ENCODE measurements at places on chromosomes 4 and X.

- no peak for DNase-seq
Observed at GRCh38 chrX:52865343-52865998, 2.4 kb downstream of the XAGE3 start.

DNA sequence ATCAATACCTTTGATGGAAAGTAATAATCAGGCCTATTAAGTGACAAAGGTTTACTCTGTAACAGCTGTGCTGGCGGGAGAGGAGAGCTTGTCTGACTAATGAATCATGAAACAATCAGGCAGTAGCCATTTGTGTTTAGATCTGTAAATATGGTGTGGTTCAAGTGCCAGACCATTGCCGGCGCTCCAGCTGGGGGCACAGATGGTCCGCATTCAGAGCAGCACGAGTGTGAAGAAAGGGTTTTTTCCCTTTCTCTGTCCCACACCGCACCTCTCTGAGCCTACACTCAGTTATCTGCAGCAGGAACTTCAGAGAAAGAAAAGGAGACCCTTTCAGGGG is 111.3 kb upstream of the PAQR3 start:
- DNase-seq, result no peak

GRCh38 chrX:44873415-44874276 is 658 bp downstream of the KDM6A start:
- no peak for DNase-seq

- DNase-seq, result no peak
Observed at GRCh38 chr4:60683357-60683756, 516.8 kb upstream of the ADGRL3 start.

DNA sequence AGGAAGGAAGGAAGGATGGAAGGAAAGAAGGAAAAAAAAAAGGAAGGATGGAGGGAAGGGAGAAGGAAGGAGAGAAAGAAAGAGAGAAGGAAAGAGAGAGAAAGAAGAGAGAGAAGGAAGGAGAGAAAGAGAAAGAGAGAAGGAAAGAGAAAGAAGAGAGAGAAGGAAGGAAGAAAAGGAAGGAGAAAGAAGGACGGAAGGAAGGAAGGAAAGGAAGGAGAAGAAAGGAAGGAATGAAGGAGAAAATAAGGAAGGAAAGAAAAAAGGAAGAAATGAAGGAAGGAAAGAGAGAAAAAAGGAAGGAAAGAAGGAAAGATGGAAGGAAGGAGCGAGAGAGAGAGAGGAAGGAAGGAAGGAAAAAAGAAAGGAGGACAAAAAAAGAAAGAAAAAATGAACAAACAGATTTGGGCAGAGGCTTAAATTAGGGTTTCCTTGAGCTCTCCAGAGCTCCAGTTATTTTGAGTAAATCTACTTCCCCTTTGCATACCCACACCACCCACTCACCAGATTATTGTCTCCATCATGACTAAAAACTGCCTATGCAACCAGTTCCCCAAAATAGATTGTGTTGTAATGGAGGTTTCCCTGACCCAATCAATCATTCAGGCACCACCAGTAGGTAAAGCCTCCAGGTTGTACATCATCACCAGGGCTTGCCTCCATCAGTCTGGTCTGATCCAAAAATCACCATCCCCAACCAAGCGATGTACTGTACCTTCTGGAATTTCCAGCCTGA is 1722.9 kb upstream of the PCDH10 start:
- no peak for DNase-seq

DNA sequence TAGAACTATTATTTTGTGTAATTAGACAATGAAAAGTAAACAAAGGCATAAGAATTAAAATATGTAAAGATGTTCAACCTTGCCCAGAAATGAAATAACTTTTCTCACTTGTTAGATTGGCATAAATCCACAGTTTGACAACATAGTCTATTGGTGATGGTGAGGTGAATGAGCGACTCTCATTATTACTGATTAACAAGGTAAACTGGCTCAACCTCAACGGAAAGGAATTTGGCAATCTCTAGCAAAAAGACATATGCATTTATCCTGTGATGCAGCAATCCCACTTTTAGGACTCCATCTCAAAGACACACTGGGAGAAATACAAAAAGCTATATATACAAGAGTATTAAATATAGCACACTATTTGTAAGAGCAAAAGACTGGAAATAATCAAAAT is 22.3 kb downstream of the UBA6 start:
- no peak for DNase-seq

- DNase-seq, result no peak
Observed at GRCh38 chrX:29419774-29420553, 795.4 kb upstream of the MAGEB2 start.

DNA sequence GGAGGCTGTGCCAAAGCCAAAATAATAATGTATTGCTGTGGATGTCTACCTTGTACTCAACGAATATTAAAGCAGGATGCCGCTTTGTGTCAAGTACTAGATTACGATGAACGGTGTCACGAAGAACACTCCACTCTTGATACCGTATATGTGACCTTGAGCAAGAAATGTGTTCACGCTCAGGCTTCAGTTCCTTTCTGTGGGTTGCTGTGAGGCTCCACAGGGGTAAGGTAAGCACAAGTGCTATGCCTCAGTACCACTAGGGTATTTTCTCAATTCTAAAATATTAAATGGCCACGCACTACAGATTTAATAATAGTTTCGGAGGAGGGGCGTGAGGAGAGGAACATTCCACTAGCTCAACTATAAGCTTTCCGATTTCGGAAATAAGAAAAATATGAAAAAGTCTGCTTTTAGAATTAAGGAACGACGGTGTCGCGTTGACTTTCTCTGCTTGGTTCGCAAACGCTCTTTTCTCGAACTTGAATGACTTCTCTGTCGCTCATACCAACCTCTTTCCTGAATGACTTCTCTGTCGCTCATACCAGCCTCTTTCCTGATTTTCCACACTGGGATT is 607 bp upstream of the SCOC start:
- DNase-seq, result no peak

DNA sequence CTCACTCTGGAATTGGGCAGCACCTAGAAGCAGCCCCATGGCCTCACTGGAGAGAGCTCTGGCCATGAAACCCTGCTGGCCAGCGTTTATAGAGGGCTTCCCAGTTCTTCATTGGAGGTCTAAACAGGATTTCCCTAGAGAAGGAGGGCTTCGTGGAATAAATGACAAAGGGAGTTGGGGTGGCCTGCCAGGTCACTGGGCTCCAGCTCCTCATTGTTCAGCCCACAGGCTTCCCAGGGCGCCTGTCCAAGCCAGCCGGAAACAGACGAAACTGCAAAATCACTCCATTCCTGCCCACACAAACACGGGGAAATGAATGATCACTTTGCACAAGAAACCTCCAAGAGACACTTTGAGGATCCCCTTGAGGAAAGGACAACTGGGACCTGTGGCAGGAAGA is 189.7 kb downstream of the TSPAN5 start:
- no peak for DNase-seq

DNA sequence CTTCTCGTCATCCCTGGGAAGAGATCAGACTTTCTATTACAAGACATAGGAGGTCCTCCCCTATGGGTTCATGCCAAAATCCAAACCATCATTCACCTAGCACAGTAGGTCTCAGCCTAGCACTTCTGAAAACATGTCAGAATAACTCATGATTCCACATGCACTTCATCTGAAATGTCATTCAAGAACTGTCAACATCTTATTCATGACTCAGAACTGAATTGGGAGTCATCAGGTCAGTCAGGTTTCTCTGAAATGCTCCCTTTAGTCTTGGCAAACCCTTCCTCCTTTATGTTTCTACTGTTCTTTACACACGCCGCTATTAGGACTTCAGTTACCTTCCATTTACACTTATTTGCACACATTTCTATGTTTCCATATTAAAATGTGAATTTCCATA is 67.2 kb downstream of the ANTXR2 start:
- DNase-seq, result no peak

DNA sequence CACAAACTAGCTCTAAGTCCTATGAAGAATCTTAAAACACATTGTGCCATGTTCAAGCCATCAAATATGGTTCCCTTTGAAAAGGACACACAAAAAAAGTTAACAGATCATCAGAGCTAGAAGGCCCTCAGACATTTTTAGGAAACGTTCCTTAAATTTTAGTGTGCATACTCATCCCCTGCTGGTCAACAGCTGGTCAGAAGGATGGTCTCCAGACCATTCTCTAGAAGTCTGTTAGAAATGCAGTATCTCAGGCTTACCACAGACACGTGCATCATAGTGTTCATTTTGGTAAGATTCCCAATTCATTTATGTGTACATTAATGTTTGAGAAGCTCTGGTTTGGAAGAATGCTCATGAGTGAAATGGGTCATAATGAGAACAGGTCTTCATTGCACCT is 523.1 kb downstream of the INPP4B start:
- no peak for DNase-seq

- DNase-seq, result no peak
Observed at GRCh38 chrX:24260842-24261550, 52.9 kb downstream of the SUPT20HL2 start.

DNA sequence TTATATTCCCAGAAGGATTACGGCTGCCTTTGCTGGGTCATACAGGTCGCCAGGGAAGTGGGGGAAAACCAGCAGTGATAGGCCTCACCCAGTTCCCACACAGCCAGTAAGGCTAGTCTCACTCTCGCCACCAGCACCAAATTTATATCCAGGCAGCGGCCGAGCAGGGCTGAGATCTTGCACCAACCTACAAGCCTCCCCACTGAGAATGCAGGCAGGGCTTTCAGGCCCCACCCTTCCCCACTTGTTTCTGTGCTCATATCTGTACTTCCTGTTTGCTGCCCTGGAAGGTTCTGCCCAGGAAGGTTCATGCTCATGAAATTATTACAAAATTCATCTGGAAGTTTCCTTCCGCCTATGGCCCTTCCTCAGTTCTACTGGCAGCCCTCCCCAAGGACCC is 179.7 kb downstream of the STIM2 start:
- no peak for DNase-seq

- DNase-seq, result no peak
Observed at GRCh38 chr4:80592950-80593349, 257.4 kb downstream of the CFAP299 start.

DNA sequence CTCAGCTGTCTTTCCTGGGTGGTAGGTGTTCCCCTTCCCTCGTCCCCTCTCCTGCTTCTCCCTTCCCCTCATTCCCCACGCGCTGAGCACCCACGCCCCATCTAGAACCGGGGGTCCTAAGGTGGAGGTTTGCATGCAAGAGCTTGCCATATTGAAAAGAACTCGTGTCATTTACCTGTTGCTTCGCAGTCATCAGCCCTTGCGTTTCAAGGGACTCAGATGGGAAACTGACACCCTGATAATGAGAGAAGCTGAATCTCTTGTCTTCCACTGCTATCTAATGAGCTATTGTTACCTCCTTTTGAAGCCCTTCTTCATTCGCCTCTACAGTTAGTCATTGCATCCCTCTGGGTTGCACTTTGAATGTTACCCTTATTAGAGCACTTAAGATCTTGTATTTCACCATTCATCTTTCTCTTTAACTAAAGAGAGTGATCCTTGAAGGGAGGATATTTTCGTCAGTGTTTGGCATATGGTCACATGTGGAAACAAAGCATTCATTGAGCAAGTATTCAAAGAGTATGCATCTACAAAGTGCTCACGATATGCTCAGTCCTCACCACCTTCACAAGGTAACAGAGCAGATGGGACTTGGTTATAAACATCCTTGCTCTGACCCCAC is 25.7 kb downstream of the ARL9 start:
- DNase-seq, result no peak

GRCh38 chr4:87704001-87704400 is 53.9 kb downstream of the DMP1 start:
- no peak for DNase-seq

GRCh38 chrX:14064626-14065432 is 35.1 kb upstream of the GEMIN8 start:
- DNase-seq, result no peak

Data from esophagus squamous epithelium (tissue), 5 donors.